ENCODE measurements at places on chromosomes 6 and 20. TPM values are rescaled to one million over a fixed set of nuclear protein-coding genes. Genes with fewer than 3 reads are reported as not detected.
A peak's percentile ranks its signal among the peaks of the same experiment; 100 is the strongest.

RBM24 gene
- total RNA-seq, result 0.55 TPM

- no peak for DNase-seq
Observed at GRCh38 chr20:10898552-10898951, 224.8 kb upstream of the JAG1 start.

GRCh38 chr6:109465772-109466171, 10.2 kb upstream of the MICAL1 start:
- DNase-seq, result no peak

- DNase-seq, result no peak
Observed at GRCh38 chr6:43776115-43776798, 6.2 kb downstream of the VEGFA start.

- no peak for DNase-seq
Observed at GRCh38 chr6:73731285-73731684, 35.3 kb downstream of the CD109 start.

- DNase-seq, result no peak
Observed at GRCh38 chr6:3533981-3534380, 77.1 kb upstream of the SLC22A23 start.

ANKRD6 gene
- 5.4 TPM for total RNA-seq

CSNK2A1 gene
- total RNA-seq, result 229 TPM

GRCh38 chr20:25178563-25179438, 16.7 kb upstream of the ENTPD6 start:
- DNase-seq, result no peak

DNA sequence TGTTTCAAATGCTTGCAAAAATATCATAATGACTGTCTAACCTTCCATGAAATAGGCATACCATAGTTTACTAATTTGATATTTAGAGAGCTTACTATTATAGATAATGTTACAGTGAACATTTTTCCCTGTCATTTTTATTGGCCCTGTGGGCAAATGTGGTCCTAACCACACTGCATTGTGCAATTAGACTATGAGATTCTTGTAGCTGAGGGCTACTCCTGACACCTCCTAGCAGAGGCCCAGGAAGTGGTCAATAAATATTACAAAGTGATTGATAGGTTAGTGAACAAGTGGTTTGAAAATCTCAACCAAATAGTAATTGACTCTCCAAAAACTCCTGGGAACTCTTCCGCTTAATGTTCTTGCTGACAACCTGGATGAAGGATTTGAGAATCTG, 160.5 kb upstream of the KCNG1 start:
- no peak for DNase-seq

PREX1 gene
- total RNA-seq, result 5.4 TPM

DNA sequence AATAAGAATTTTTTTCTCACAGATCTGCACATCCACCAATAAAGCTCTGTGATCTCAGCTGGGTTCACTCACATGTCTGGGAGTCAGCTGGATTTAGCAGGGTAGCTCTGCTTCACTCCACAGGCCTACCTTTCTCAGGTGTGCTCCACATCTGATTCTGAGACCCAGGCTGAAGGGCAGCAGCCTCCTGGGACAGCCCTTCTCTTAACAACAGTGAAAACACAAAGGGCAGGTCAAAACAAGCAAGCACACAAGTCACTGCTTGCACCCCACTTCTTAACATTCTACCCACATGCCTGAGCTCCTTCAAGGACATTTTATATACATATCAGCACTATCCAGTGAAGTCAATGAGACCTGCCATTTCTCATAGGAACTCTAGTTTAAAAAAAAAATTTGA, 96.0 kb upstream of the MAP3K4 start:
- no peak for DNase-seq

DNA sequence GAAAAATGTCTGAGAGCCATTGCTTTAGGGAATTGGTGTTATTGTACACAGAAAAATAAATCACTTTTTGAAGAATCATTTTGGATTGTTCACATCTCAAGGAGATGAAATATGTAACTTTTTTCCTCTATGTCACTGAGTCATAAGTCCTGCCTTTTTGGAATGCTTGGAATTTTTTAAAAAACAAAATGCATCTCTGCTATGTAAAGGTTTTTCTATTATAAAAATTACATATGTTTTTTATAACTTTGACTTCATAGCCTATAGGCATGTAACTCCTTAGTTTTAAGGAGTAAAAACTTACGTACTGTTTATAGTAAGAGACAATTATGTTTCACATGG, 8.7 kb downstream of the RNF144B start:
- no peak for DNase-seq

THBD gene
- 0.15 TPM for total RNA-seq

GRCh38 chr6:5133943-5134342, 48.8 kb downstream of the PPP1R3G start:
- DNase-seq, result no peak

- DNase-seq, result no peak
Observed at GRCh38 chr20:51125780-51126179, 102.9 kb upstream of the KCNG1 start.

- DNase-seq, result peak; percentile 24
Observed at GRCh38 chr6:44512868-44513741, 125.6 kb downstream of the CDC5L start.

DOK5 gene
- 4.5 TPM for total RNA-seq

- no peak for DNase-seq
Observed at GRCh38 chr6:153539602-153540001, 408.5 kb upstream of the RGS17 start.

DNA sequence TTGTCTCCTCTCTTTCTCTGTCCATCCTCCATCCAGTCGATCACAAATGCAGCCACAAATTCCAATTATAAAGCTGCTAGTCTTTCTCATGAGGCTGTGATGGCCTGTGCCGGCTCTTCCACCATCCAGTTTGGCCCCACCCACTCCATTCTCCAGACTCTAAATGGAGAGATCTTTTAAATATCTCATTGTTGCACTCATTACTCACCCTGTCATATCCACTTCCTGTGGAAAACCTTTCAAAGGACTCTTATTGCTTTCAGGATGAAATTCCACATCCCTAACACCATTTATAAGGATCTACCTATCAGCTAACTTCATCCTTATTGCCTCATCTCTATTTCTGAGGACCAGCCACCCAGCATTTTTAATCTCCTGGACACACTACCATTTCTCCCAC, 70.6 kb downstream of the NRN1 start:
- DNase-seq, result no peak

Data from H9 (cell line).